ENCODE measurements at places on chromosomes 3 and 15. TPM values are rescaled to one million over a fixed set of nuclear protein-coding genes. Genes with fewer than 3 reads are reported as not detected.

Gene BCL2A1
- polyA plus RNA-seq: not detected

- no peaks in the 10 kb centered on the region for H3K36me3 ChIP-seq
- H3K27ac ChIP-seq: no peak overlapping the region
- no peaks in the 10 kb centered on the region for H3K4me1 ChIP-seq
- H3K27me3 ChIP-seq: no peaks in the 10 kb centered on the region
These were observed 143.5 kb upstream of the CNTN4 start for GRCh38 chr3:1955170-1955569.

- no peaks in the 10 kb centered on the region for H3K36me3 ChIP-seq
- peak overlapping the region; percentile 61 for H3K4me3 ChIP-seq
- peak overlapping the region; percentile 86 for H3K27ac ChIP-seq
- H3K4me1 ChIP-seq: peaks cover 62% of the 10 kb centered on the region
These were observed 521.2 kb downstream of the FOXP1 start for GRCh38 chr3:71062037-71062932.

- H3K4me1 ChIP-seq: no peaks in the 10 kb centered on the region
- no peak overlapping the region for H3K4me3 ChIP-seq
- no peak for DNase-seq
- H3K27me3 ChIP-seq: peaks cover 5% of the 10 kb centered on the region
These were observed 86.7 kb downstream of the IQSEC1 start for GRCh38 chr3:12986521-12986920.

Gene COL6A6
- polyA plus RNA-seq: not detected

Gene PROS1
- 1.5 TPM for polyA plus RNA-seq

- no peaks in the 10 kb centered on the region for H3K27me3 ChIP-seq
- DNase-seq: no peak
- H3K4me1 ChIP-seq: no peaks in the 10 kb centered on the region
- no peak overlapping the region for H3K27ac ChIP-seq
These were observed 42.1 kb upstream of the RARB start for GRCh38 chr3:25385807-25386460.

Gene ILDR1
- polyA plus RNA-seq: 0.06 TPM

DNA sequence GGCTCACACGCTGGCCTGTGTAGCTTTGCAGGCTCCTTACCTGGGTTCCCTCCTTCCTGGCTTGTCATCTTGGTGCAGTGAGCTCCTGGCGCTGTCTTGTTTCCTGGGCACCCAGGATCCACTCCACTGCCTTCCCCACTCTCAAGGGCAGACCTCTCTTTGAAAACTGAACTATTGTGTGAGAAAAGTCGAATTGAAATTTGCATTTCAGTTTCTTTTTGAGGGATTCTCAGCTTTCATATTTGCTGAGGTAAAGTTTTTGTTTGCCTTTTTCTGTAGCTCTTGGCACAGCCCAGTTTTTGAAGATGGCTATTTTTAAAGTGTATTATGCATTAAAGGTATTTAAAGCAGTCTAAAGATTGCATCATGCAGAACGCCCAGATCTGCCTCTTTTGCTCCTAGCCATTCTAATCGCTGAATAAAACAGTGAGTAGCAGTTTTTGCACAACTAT, 70.1 kb downstream of the CCK start:
- peaks cover 54% of the 10 kb centered on the region for H3K36me3 ChIP-seq
- H3K4me3 ChIP-seq: no peak overlapping the region
- H3K27me3 ChIP-seq: no peaks in the 10 kb centered on the region
- H3K27ac ChIP-seq: no peak overlapping the region
- H3K4me1 ChIP-seq: no peaks in the 10 kb centered on the region
- DNase-seq: no peak

DNA sequence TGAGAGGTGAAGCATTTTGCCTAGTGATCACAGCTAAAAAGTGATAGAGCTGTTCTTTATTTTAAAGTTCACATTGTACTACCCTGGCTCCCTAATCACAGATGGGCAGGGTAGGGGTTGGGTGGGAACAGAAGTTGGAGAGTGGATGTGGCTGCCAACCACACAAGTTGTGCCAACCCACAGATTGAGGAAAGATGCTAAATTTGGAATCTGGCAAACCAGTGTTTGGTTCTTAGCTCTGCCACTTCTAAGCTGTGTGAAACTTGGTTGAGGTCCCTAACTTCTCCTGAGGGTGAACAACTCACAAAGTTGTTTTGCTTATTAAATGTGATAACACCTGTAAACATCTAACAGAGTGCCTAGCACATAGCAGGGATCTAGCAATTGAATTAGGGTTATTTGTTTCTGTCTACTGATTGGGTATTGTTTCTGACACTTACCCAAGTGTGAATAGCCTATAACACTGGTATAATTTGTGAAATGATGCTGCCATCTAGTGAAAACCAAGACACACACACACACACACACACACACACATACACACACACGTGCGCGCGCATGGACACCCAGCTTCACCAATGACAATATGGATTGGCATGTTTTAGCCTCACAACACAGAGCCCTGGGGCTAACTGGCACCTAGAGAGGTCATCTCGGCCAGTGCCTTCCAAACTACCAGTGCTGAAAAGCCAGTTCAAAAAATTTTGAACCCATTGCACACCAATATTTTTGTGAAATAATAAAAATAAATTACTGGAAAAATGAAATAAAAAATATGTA, 25.3 kb downstream of the ADGRG7 start:
- no peaks in the 10 kb centered on the region for H3K4me1 ChIP-seq
- no peak for DNase-seq
- H3K4me3 ChIP-seq: no peak overlapping the region
- no peaks in the 10 kb centered on the region for H3K36me3 ChIP-seq
- no peaks in the 10 kb centered on the region for H3K27me3 ChIP-seq
- no peak overlapping the region for H3K27ac ChIP-seq

GRCh38 chr3:189630767-189631372, 319 bp upstream of the TP63 start:
- H3K4me3 ChIP-seq: no peak overlapping the region
- H3K4me1 ChIP-seq: no peaks in the 10 kb centered on the region
- no peak overlapping the region for H3K27ac ChIP-seq
- no peaks in the 10 kb centered on the region for H3K27me3 ChIP-seq
- DNase-seq: no peak

DNA sequence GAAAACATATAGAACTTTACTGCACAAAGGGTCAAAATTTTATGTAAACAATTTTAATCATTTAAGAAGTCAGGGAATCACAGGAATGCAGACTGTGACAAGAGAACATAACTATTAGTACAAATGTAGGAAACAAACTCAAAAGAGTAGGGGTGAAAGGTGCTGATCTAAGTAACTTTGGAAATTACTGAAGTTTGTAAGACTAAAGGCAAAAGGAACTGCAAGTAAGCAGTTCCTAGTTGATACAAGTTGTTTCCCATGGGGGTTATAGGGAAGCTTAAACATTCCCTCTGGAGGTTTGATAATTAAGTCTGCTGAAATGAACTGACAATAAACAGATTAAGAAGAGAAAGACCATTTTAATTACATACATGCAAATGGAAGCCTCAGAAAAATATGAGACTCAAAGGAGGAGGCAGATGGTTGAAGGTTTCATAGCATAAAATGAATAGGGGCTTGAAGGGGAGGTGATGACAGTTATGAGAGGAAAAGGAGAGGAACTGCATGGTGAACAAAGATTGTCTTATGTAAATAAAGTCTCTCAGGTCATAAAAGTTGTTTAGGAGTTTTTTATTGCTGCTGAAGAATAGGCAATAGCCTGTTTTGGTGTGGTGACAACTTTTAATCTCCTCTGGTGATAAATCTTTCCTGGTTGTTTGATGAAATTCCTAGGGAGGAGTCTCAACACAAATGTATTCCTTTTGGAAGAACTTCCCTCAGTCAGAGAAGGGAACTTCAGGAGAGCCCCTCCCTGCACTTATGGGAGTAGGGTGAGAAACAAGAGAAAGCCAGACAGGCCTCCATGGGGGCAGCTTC, 17.1 kb downstream of the SETMAR start:
- H3K4me1 ChIP-seq: no peaks in the 10 kb centered on the region
- no peaks in the 10 kb centered on the region for H3K36me3 ChIP-seq
- H3K27me3 ChIP-seq: no peaks in the 10 kb centered on the region
- DNase-seq: no peak

- H3K4me3 ChIP-seq: no peak overlapping the region
- peak; percentile 38 for DNase-seq
- H3K27ac ChIP-seq: no peak overlapping the region
These were observed 73.1 kb upstream of the SLC6A6 start for GRCh38 chr3:14329116-14329830.

DNA sequence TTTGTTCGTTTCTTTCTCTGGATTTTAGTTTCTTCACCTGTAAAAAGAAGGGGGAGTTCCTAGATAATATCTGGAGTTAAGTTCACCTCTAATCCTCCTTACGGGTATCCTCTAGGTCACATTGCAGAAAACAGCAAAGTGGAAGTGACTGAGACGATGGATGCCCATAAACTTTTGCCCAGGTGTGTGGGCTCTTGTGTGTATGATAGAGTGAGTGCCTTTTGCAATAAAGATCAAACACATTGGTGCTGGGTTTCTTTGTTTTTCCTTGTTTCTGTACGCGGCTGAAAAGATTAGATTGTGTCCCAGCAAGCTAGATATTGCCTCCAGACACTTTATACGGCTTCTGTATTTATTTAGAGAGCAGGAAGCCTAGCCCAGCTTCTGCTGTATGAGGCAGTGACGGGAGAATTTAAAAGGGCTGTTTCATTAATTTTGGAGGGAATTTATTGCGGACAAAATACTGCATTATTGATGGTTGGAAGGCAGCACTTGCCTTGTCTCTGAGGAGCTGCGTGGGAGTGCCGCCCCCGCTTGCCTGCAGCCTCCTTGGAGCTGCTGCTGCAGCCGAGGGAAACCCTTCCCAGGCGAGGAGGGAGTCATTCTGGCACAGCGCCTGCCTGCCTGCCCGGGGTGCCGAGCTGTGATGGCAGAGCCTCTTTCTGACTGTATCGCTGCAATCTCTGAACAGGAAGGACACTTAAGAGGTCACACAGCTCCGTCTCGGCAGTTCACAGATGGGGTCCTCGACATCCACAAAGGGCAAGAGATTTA, 38.5 kb downstream of the PYDC2 start:
- no peaks in the 10 kb centered on the region for H3K36me3 ChIP-seq
- no peaks in the 10 kb centered on the region for H3K4me1 ChIP-seq
- H3K27ac ChIP-seq: no peak overlapping the region

DNA sequence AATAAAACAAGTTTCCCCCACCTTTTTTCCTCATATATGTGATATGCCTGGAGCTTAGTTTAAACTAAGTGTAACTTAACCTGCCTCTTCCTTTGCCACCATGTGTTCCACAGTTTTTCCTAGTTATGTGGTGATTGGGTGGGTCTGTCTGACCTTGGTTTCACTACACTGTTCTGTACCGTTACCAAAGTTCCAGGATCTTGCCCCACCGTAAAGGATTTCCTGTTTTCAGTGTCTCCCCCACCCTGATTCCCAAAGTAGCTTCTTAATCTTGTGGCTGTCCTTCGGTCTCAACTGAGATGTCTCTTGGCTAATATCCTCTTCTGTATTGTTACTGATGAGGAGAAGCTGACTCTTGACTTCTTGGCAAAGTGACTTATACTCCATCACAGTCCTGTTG, 6.4 kb upstream of the MGA start:
- no peak for DNase-seq
- no peaks in the 10 kb centered on the region for H3K4me1 ChIP-seq
- no peak overlapping the region for H3K4me3 ChIP-seq

DNA sequence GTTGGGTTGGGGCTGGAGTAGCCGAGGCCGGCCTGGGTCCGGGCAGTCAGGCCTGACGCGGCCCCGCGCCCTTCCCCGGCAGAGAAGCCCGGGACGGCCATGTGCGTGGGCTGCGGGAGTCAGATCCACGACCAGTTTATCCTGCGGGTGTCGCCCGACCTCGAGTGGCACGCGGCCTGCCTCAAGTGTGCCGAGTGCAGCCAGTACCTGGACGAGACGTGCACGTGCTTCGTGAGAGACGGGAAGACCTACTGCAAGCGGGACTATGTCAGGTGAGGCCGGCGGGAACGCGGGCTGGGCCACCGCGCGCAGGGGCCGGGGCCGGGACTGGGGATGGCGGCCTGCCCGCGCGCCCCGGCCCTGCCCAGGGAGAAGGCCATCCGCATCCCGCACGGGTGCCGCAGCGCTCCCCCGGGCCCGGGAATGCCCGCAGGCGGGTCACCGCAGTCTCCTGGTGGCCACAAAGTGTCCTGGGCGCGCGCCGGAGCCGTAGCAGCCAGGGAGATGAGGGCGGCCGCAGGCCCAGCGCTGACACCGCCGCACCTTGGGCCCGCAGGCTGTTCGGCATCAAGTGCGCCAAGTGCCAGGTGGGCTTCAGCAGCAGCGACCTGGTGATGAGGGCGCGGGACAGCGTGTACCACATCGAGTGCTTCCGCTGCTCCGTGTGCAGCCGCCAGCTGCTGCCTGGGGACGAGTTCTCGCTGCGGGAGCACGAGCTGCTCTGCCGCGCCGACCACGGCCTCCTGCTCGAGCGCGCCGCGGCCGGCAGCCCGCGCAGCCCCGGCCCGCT, 1.3 kb downstream of the ISL2 start:
- H3K4me1 ChIP-seq: peaks cover 16% of the 10 kb centered on the region
- peaks cover 90% of the 10 kb centered on the region for H3K27me3 ChIP-seq
- DNase-seq: no peak
- no peak overlapping the region for H3K4me3 ChIP-seq

GRCh38 chr3:19994796-19995195, 17.3 kb downstream of the PP2D1 start:
- H3K4me3 ChIP-seq: no peak overlapping the region
- no peaks in the 10 kb centered on the region for H3K27me3 ChIP-seq
- H3K4me1 ChIP-seq: no peaks in the 10 kb centered on the region
- no peaks in the 10 kb centered on the region for H3K36me3 ChIP-seq
- H3K27ac ChIP-seq: no peak overlapping the region

GRCh38 chr15:54605043-54605442, 591.7 kb downstream of the RSL24D1 start:
- H3K4me1 ChIP-seq: no peaks in the 10 kb centered on the region
- no peaks in the 10 kb centered on the region for H3K27me3 ChIP-seq
- H3K4me3 ChIP-seq: no peak overlapping the region
- no peak for DNase-seq
- H3K36me3 ChIP-seq: no peaks in the 10 kb centered on the region
- no peak overlapping the region for H3K27ac ChIP-seq

- DNase-seq: no peak
- H3K36me3 ChIP-seq: no peaks in the 10 kb centered on the region
- no peak overlapping the region for H3K4me3 ChIP-seq
- H3K27ac ChIP-seq: peak overlapping the region; percentile 82
- no peaks in the 10 kb centered on the region for H3K27me3 ChIP-seq
These were observed 16.6 kb downstream of the ST3GAL6 start for GRCh38 chr3:98779541-98780335.

Gene SERINC4
- not detected for polyA plus RNA-seq

Data from keratinocyte (primary cell).